Stimulated activated CD8-positive, alpha-beta memory T cell treated with anti-CD3 and anti-CD28 coated beads, Interleukin-15, amount 100 ng/mL, for 24 hours (primary cell): ENCODE measurements at places on chromosomes 2 and 18.

DNA sequence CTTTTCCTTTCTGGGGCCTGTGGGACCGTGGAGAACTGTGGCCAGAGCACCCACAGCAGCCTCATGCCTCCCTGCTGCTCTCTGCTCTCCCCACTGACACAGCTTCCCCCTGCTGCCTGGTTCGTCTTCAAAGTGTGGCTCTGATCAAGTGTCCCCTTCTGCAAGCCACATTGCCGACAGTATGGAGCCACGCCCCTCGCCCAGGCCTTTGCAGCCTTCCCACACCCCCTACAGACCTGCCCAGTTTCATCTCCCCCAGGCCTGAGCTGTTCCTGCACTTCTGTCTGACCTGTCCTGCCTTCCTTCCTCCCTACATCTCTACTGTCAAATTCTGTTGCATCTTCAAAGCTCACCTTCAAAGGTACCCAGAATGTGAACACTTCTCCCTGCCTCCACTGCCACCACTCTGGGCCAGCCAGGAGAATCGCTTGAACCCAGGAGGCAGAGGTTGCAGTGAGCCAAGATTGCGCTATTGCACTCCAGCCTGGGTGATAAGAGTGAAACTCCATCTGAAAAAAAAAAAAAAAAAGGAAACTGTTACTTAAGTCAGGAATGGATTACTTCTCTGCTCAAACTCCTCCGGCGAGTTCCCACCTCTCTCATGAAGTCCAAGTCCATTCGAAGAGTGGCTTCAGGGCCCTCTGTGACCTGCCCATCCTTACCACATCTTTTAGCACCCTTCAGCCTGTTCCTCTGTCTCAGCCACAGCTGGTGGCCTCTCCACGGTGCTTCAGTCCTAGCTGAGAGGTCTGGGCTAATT is 29.0 kb upstream of the CATIP start:
- DNase-seq: no peak

DNA sequence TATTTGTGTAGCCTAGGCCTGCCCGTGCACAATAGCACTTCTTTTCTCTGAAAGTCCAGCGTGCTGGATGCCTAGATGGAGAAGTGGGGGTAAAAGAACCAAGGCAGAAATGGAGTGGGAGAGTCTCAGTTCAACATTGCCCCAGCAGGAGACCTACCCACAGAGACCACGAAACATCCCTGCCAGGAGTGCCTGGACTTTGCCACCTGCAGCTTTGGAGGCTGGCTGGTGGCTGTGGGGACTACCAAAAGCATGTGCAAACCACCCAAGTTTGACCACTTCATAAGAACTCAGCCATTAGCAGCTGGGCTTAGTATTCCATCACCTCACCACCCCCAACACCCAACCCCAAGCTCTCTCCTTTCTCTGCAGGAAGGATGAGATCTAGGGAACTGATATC is 416.9 kb upstream of the ID2 start:
- DNase-seq: no peak

- no peak for DNase-seq
Measured at GRCh38 chr2:158841850-158842249, 46.7 kb downstream of the DAPL1 start.

DNA sequence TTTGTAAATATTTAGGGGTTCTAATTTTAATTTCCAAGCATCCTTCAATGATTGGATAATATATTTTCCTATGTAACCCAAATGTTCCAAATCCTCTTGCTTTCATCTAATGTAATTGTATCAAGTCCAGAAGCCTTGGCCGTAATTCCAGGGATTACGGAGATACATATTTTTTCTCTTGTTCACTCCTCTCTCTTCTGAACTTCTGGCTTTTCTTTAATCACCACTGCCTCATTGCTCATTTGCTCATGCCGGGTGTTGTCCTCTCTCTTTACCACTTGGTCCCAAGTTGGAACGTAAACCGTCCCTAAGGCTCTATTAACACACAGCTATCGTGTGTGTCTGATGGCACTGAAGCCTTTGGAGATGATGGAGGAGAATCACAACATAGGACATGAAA is 188.7 kb upstream of the COL3A1 start:
- no peak for DNase-seq

DNA sequence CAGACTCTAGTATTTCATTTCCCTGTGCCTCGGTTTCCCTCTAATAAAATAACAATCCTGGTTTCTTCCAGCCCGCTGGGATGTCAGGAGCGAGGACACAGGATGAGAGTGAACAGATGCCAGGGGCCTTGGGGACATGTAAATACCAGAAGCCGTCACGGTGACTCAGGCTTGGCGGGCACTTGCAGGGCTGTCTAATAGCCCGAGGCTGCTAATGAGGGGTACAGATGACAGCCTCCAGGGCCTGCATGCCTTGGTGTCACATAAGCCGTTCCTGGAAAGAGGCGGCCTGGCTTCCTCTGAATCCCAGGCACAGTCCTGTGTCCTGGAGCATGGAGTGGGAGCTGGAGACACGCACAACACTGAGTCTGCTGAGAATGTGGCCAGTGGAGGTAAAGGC is 28.2 kb downstream of the HS1BP3 start:
- no peak for DNase-seq

- no peak for DNase-seq
Measured at GRCh38 chr2:134669731-134670669, 48.8 kb downstream of the TMEM163 start.

DNA sequence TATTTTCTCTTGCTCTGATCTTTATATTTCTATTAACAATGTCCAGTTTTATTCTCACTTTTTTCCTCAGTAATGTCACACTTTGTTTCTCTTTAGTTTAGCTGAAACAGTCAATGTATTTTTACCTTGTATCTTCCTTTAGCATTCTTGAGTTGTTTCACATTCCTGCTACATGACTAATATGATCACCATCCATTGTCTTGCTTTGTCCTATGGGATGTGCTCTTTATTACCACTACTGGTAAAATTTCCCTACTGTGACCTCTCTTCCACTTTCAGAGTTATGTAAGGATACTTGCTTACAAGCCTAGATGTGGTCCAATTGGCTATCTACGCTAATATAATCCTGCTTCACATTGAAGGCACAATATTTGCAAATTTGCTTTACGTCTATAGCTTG is 457.9 kb downstream of the PIK3C3 start:
- no peak for DNase-seq

- DNase-seq: no peak
Measured at GRCh38 chr2:210226223-210226622, 976 bp upstream of the ACADL start.
